ENCODE measurements at places on chromosomes 2 and 18. TPM values are rescaled to one million over a fixed set of nuclear protein-coding genes. Genes with fewer than 3 reads are reported as not detected.
A peak's percentile ranks its signal among the peaks of the same experiment; 100 is the strongest.

GRCh38 chr2:224982910-224983711 lies 59.2 kb downstream of the DOCK10 start:
- H3K4me3 ChIP-seq: no peak overlapping the region
- DNase-seq: peak; percentile 82
- H3K4me1 ChIP-seq: no peaks in the 10 kb centered on the region
- H3K27me3 ChIP-seq: no peaks in the 10 kb centered on the region
- no peak overlapping the region for H3K27ac ChIP-seq
- H3K36me3 ChIP-seq: no peaks in the 10 kb centered on the region

DNA sequence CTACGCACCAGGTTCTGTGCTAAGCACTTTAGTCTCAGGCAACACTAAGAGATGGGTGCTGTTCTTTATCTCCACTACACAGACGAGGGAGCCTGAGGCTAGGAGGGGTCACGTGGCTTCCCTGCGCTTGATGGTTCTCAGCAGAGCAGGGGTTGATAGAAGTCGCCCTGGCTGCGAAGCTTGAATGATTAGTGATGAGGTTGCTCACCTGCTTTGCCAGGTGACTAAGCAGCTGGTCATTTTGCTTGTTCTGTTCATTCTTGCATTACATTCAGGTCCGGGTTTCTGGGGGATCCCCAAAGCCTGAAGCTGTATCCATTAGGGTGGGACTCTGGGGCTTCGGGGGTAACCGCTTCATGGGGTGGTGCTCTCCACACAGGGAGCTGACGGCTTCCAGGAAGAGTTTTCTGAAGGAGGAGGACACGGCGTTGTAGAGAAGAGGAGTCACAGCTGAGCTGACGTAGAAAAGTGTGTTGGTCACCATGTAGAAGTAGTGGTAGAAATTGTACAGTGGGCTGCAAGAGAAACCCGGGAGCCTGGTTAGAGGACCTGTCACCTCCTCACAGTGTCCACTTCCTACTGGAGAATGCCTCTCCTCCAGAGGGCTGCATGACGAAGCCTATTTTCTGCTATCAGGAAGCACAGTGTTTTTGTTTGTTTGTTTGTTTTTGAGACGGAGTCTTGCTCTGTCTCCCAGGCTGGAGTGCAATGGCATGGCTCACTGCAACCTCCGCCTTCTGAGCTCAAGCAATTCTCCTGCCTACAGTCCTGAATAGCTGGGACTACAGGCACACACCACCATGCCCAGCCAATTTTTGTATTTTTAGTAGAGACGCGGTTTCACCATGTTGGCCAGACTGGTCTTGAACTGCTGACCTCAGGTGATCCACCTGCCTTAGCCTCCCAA lies 11.5 kb downstream of the NTSR2 start:
- H3K27me3 ChIP-seq: no peaks in the 10 kb centered on the region
- no peak for DNase-seq
- no peak overlapping the region for H3K27ac ChIP-seq
- H3K4me3 ChIP-seq: no peak overlapping the region

DNA sequence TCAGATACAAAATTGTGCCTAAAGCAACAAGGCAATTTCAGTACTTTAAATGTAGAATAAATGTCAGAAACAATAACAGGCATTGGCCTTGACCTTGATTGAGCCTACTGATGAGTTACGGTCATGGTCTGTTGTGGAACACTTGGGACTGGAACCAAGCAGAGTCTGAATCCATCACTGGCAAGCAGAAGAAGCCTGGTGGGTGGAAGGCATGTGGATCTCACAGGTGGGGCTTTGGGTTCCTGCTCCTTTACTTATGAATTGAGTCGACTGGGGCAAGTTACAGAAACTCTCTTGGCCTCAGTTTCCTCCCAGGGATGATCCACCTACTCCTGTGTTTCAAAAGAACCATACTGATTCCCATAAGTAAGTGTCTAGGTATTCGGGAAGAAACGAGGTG lies 102.3 kb downstream of the KCNF1 start:
- H3K36me3 ChIP-seq: no peaks in the 10 kb centered on the region
- no peaks in the 10 kb centered on the region for H3K4me1 ChIP-seq
- H3K27me3 ChIP-seq: no peaks in the 10 kb centered on the region

DNA sequence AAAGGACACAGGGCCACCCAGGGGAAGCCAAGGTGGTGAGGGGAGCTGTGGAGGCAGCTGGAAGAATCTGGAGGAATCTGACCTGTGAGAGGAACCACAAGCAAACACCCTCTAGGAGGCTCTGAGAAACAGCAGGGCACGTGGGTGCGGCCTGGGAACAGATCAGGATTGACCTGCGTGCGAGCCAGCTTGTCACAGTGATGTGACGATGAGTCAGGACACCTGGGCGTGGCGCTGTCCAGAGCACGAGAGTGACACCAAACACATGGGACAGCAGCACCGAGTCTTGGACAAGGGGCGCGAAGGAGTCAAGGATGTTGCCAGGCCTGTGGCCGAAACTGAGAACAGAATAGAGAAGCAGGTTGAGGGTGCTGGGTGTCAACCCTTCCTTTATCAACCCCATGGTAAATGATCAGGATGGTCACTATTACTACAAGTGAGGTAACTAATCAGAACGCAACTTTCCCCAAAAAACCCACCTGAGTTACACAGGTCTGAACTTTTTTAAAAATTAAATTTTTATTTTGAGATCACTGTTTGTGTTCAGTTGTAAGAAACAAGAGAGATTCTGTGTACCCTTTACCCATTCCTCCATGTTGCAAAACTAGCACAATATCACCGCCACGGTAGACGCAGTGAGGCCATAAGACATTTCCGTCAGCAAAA lies 637 bp upstream of the SFT2D3 start:
- peak overlapping the region; percentile 50 for H3K4me3 ChIP-seq
- DNase-seq: no peak
- peaks cover 3% of the 10 kb centered on the region for H3K36me3 ChIP-seq
- no peaks in the 10 kb centered on the region for H3K27me3 ChIP-seq

GRCh38 chr2:158291544-158292180 lies 164.9 kb downstream of the CCDC148 start:
- no peak for DNase-seq
- H3K4me3 ChIP-seq: no peak overlapping the region
- H3K27ac ChIP-seq: no peak overlapping the region
- no peaks in the 10 kb centered on the region for H3K36me3 ChIP-seq

DNA sequence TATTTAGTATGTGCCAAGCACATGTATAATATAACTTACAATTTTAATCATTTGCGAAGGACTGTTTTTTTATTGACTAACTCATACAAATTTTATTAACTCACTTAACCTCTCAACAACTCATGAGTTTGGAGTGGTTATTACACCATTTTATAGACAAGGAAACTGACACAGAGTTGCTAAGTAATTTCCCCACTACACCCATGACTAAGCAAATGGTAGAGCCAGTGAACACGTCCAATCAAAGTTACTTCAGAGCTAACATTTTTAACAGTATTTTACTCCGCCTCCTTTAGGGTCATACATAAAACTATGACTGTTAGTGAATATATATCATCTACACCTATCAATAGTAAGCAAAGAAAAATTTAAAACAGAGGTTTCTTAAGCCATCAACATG lies 556.7 kb upstream of the FSIP2 start:
- no peaks in the 10 kb centered on the region for H3K27me3 ChIP-seq
- H3K4me1 ChIP-seq: no peaks in the 10 kb centered on the region
- H3K4me3 ChIP-seq: no peak overlapping the region
- no peaks in the 10 kb centered on the region for H3K36me3 ChIP-seq
- DNase-seq: no peak

DNA sequence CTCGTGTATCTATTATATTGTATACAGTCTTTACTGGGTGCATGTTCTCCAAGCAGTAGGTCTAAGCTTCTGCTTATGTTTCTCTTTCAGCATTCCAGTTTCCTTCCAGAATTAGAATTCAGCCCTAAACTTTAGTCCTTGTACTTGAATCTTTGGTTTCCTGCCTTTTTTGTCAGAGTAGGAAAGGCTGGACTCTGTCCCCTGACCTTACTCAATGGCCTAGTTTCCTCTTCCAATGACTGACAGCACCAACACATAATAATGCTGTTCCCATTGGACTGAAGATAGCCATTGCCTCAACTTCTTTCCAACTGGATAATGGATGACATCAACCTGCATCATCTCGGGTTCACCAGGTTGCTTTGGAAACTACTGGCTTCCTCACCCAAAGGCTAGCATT lies 217.0 kb downstream of the FIGN start:
- no peak for DNase-seq
- H3K4me3 ChIP-seq: no peak overlapping the region
- no peaks in the 10 kb centered on the region for H3K36me3 ChIP-seq
- H3K27me3 ChIP-seq: no peaks in the 10 kb centered on the region

DNA sequence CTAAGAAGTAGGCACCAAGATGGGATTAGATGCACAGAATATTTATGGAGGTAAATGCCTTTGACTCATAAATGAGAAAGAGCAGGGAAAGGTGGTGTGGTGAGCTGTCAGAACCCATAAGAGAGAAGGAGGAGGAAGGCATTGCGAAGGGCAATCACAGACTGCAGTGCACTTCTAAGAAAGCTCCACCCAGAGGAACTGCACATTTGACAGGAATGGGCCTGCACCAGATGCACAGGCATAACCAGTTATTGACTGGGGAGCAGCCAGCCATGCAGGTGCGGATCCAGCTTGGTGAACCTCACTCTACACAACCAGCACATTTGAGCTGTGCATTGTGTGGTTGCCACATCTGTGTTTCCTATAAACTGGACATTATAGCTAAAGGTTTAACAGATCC lies 62.2 kb upstream of the L3MBTL4 start:
- no peak overlapping the region for H3K4me3 ChIP-seq
- no peak for DNase-seq
- no peaks in the 10 kb centered on the region for H3K27me3 ChIP-seq
- no peaks in the 10 kb centered on the region for H3K36me3 ChIP-seq
- no peaks in the 10 kb centered on the region for H3K4me1 ChIP-seq
- no peak overlapping the region for H3K27ac ChIP-seq

- H3K4me1 ChIP-seq: no peaks in the 10 kb centered on the region
- H3K27me3 ChIP-seq: no peaks in the 10 kb centered on the region
- no peaks in the 10 kb centered on the region for H3K36me3 ChIP-seq
- no peak overlapping the region for H3K27ac ChIP-seq
Observed at GRCh38 chr2:200839513-200839912, 24.9 kb downstream of the CLK1 start.

- peaks cover 8% of the 10 kb centered on the region for H3K27me3 ChIP-seq
- no peak overlapping the region for H3K4me3 ChIP-seq
- no peak overlapping the region for H3K27ac ChIP-seq
- peaks cover 9% of the 10 kb centered on the region for H3K4me1 ChIP-seq
- no peaks in the 10 kb centered on the region for H3K36me3 ChIP-seq
Observed at GRCh38 chr2:100242891-100243619, 79.2 kb downstream of the LONRF2 start.

DNA sequence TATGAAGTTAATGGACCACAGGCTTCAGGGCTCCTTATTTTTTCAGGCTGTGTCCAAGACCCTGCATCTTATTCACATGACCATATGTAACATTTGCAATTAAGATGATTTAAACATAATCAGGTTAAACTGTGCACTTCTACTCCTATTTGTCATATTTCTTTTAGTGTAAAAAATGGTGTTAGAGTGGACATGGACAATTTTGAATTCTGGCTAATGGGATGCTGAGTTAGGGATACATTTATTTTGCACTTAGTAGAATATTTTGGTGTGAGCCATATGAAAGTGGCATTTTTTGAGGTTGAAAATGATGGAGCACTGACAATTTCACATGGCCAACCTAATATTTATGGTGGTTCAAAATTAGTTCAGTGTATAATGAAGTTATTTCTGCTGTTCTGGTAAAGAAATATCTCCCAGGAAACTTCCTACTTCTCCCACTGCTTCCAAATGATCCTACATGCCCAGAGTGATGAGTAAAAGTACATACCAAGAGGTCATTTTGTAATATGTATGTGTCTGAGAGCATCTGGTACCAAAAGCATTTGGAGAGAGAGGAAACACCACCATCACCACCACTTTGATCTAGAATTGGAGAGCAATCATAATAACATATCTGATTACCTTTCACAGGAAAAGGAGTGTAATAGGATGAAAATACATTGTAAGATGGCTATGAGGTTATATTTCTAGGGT lies 36.0 kb downstream of the GULP1 start:
- H3K27ac ChIP-seq: no peak overlapping the region
- no peaks in the 10 kb centered on the region for H3K36me3 ChIP-seq
- H3K27me3 ChIP-seq: no peaks in the 10 kb centered on the region

DNA sequence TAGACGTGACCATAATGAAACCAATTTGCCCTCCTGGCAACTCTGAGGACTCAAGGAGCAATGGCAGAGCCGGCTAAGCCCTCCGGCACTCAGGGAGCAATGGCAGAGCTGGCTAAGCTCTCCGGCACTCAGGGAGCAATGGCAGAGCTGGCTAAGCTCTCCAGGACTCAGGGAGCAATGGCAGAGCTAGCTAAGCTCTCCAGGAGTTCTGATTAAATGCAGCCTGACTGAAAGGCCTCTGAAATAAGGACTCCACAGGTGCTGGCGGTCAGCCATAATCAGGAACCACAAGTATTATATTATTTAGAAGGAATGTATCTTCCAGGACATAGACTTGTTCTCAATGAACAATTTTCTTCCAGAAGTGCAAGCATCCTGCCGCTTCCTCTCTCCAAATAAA lies 65.2 kb downstream of the C2orf76 start:
- no peak overlapping the region for H3K27ac ChIP-seq
- H3K36me3 ChIP-seq: no peaks in the 10 kb centered on the region
- H3K4me3 ChIP-seq: no peak overlapping the region
- H3K27me3 ChIP-seq: peaks cover 16% of the 10 kb centered on the region

- no peaks in the 10 kb centered on the region for H3K27me3 ChIP-seq
- no peak for DNase-seq
- H3K4me1 ChIP-seq: no peaks in the 10 kb centered on the region
- H3K36me3 ChIP-seq: no peaks in the 10 kb centered on the region
Observed at GRCh38 chr2:237236188-237236587, 150.5 kb downstream of the COPS8 start.

- peaks cover 3% of the 10 kb centered on the region for H3K36me3 ChIP-seq
- no peaks in the 10 kb centered on the region for H3K4me1 ChIP-seq
- H3K4me3 ChIP-seq: no peak overlapping the region
- no peak overlapping the region for H3K27ac ChIP-seq
- H3K27me3 ChIP-seq: no peaks in the 10 kb centered on the region
- no peak for DNase-seq
Observed at GRCh38 chr2:108853421-108853820, 66.8 kb downstream of the CCDC138 start.

DNA sequence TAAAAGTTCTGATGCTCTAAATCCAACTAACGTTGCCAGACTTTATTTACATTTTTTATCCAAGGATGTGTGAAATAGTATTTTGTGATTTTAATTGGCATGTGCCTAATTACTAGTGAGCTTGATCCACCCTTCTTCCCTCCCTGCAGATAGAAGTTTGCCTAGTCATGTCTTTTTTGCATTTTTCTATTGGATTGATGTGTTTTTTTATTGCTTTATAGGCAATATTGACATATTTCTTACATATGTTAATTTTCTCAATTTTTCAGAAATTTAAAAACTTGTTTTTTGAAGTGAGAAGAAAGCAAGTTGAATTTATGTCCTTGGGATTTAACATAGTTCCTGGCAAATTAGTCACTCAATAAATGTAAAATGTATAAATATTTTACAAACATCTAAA lies 56.4 kb downstream of the EML4 start:
- H3K27ac ChIP-seq: no peak overlapping the region
- no peak for DNase-seq
- H3K27me3 ChIP-seq: no peaks in the 10 kb centered on the region

LOXHD1 gene
- total RNA-seq: 0.21 TPM

SERPINB12 gene
- total RNA-seq: not detected

TMEM178A gene
- 22.5 TPM for total RNA-seq

KCNK3 gene
- 2.9 TPM for total RNA-seq

Measured in cardiac muscle cell (in vitro differentiated cells and primary cell).